ENCODE measurements at places on chromosomes 6 and 20. TPM values are rescaled to one million over a fixed set of nuclear protein-coding genes. Genes with fewer than 3 reads are reported as not detected.

The BICRAL gene
- total RNA-seq: 5.9 TPM

The SYNE1 gene
- 64.0 TPM for total RNA-seq

The TENT5A gene
- total RNA-seq: 17.8 TPM

The HLA-C gene
- total RNA-seq: 786 TPM

GRCh38 chr20:9025643-9026042 lies 43.2 kb upstream of the PLCB4 start:
- peak; percentile 71 for DNase-seq

DNA sequence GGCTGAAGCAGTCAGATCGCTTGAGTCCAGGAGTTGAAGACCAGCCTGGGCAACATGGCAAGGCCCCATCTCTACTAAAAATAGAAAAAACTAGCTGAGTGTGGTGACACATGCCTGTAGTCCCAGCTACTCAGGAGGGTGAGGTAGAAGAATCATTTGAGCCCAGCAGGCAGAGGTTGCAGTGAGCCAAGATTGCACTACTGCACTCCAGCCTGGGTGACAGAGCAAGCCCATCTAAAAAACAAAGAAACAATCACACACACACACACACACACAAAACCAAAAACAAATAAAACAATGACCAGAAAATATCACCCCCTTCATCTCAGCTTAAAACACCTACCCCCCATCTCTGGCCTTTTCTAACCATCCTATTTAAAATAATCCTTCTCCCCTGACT lies 68.0 kb downstream of the BTBD9 start:
- DNase-seq: no peak

DNA sequence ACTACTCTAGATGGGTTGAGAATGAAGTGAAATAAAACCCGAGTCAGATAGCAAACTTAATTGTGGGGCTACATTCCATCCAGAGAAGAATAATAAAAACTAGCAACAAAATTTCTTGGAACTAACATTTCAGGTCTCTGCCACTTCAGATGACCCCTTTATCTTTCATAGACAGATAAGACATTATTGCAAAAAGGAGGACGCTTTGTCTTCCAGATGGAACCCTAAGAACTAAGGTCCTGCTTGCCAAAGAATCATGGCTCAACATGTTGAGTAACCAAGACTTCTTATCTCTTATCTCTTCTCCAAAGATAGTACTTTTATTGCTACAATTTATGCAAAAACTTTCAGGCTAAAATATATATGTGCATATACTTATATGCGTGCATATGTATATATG lies 221.1 kb upstream of the PREP start:
- DNase-seq: no peak

GRCh38 chr6:73393278-73393677 lies 1.4 kb upstream of the DDX43 start:
- peak; percentile 17 for DNase-seq

- DNase-seq: no peak
Measured at GRCh38 chr20:62142252-62143080, 728 bp downstream of the PSMA7 start.

GRCh38 chr6:13101409-13101808 lies 226.9 kb downstream of the TBC1D7 start:
- DNase-seq: no peak

DNA sequence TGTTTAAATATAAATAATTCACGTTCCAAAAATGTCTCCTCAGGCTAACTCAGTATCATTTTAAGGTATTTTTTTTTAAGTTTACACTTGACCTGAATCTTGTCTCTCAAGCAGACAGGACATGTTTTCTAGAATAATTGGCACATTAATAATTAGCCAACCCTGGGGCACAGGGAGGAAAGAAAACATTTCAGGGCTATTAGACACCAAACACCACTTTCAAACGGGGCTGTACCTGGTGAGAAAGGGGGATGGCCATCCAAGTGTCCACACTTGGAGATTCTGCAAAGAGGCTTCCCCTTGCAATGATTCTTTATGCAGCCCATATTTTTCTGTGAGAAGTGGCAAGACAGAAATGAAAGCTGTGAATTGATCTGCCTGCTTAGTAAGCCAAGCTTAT lies 560.8 kb downstream of the CD109 start:
- DNase-seq: no peak

The USP49 gene
- 5.5 TPM for total RNA-seq

GRCh38 chr6:44561060-44561623 lies 173.6 kb downstream of the CDC5L start:
- no peak for DNase-seq

DNA sequence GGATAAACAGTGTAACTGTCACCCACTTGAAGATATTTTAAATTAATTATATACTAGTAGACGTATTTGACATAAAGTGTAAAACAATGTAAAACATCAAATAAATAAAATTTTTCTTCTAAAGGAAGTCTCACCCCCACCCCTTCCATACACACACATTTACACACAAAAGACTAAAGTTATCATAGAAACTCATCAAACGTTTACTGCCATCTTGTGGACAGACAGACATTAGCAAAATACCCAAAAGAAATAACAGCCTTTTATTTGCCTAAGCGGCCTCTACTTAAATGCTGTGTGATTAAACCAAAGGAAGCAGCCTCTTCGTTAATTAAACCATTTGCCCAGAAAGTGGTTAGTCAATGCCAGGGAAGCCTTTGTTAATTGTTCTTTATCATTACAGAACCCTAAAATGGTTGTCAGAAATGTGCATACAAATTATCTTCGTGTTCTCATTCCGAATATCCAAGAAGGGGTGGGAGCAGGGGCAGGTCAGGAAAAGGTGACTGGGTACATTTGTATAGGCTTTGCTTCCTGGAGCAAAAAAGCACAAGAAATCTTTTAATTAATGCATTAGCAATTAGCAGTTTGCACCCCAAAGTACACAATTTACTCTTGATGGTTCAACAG lies 176.2 kb upstream of the SASH1 start:
- peak; percentile 39 for DNase-seq

The PRR18 gene
- total RNA-seq: not detected

DNA sequence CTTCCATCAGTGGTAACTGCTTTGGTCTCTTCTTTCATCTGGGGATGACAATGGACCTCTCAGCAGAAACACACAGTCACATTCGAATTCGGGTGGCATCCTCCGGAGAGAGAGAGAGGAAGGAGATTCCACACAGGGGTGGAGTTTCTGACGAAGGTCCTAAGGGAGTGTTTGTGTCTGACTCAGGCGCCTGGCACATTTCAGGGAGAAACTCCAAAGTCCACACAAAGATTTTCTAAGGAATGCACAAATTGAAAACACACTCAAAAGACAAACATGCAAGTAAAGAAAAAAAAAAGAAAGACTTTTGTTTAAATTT lies 6.1 kb downstream of the EDN1 start:
- DNase-seq: peak; percentile 84

- DNase-seq: no peak
Measured at GRCh38 chr6:127186889-127187288, 68.4 kb downstream of the RSPO3 start.

All from astrocyte (in vitro differentiated cells and primary cell).